RPMI8226 (cell line): ENCODE measurements at places on chromosomes 1 and 21.

- DNase-seq = no peak
These were observed 22.8 kb downstream of the ATP1B1 start for GRCh38 chr1:169129109-169129784.

- no peak for DNase-seq
These were observed 244.4 kb downstream of the KAZN start for GRCh38 chr1:14842891-14843290.

- DNase-seq = no peak
These were observed 25.0 kb downstream of the SLAMF1 start for GRCh38 chr1:160621633-160622413.

DNA sequence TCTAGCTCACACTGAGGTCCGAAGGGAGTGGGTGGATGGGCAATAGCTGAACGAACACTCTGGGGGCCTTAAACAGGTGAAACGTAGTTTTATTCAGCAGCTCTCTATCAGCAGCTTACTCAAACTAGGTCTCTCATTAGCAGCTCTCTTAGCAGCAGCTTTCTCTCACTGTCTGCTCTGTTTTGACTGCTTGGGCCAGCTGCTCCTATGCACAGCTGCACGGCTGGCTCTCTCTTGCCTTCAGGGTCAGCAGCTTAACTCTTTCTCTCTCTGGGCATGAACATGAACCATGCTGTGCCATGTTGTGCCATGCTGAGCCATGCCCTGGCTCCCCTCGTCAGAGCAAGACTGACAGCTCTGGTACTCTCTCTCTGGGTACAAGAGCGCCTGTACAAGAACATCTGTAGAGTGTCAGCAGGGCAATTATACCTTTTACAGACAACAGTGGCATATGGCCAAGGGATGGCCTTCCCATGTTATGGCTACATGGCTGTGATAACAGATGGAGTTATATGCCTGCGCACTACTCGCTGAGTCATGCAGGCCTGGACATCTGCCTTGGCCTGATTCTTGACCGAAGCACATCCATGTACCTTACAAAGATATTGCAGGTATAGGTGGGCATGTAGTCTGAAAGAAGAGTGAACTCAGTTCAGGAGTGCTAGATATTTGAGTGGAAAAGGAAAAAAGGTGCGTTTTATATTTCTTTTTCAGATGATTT, 152.4 kb downstream of the LEPR start:
- no peak for DNase-seq

DNA sequence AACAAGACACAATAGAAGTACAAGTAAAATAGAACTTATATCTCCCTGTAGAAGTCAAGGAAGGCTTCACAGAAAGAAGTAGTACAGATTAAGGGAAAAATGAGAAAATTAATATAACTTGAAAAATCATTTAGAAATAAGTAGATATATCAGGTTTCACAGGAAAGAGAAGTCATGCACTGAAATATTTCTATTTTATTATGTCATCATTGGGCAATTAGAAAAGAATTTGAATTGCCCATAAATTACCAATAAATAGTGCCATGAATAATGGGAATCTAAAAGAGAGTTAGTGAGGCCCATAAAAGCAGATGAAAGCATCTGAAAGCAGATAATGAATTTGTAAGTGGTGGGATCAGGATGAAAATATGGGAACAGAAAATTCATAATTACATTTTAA, 1597.8 kb downstream of the PLA2G4A start:
- DNase-seq = no peak

DNA sequence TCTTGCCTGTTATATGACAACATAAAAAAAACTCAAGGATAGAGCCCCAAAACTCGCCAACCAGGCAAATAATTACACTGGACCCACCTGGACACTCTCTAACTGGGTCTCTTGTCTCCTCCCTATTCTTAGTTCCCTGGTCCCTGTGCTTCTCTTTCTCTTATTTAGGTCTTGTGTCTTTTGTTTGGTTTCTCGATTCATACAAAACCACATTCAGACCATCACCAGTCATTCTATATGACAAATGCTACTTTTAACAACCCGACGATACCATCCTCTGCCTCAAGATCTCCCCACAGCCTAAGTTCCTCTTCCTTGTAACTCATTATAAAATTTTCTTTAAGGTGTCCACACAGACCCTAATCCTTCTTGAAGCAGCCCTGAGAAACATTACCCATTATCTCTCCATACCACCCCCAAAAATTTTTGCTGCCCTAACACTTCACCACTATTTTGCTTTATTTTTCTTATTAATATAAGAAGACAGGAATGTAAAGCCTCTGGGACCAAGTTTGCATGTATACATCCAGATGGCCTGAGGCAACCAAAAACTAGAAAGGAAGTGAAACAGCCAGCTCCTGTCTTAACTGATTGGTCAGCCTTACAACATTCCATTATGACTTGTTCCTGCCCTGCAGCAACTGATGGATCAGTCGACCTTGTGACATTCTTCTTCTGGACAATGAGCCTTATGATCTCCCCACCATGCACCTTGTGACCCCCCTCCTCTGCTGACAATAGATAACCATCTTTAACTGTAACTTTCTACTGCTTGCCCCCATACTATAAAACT, 638.2 kb downstream of the AMY1C start:
- no peak for DNase-seq

DNA sequence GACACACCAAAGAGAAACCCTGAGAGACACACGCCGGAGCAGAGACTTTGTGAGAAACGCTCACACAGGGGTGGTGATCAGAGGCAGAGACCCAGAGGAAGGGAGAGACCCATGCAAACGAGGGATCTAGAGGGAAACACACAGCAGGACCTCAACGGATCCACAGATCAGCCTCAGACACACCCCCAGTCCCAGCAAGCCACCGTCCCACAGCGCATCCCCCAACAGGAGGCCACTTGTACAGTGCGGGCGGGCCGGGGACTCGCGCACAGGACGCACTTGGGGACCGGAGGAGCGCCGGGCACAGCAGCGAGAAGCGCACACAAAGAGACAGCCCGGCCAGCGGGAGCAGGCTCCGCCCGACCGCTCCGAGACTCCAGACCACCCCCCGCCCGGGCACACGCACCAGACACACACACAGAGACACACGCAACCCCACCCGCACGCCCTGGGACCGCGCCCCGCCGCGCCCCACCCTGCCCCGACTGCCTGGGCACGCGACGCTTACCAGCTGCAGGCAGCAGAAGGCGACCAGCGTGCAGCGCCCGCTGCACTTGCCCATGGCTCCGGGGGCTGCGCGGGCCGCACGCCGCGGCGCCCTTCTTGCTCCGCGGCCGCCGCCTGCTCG, 587 bp downstream of the NKAIN1 start:
- no peak for DNase-seq

DNA sequence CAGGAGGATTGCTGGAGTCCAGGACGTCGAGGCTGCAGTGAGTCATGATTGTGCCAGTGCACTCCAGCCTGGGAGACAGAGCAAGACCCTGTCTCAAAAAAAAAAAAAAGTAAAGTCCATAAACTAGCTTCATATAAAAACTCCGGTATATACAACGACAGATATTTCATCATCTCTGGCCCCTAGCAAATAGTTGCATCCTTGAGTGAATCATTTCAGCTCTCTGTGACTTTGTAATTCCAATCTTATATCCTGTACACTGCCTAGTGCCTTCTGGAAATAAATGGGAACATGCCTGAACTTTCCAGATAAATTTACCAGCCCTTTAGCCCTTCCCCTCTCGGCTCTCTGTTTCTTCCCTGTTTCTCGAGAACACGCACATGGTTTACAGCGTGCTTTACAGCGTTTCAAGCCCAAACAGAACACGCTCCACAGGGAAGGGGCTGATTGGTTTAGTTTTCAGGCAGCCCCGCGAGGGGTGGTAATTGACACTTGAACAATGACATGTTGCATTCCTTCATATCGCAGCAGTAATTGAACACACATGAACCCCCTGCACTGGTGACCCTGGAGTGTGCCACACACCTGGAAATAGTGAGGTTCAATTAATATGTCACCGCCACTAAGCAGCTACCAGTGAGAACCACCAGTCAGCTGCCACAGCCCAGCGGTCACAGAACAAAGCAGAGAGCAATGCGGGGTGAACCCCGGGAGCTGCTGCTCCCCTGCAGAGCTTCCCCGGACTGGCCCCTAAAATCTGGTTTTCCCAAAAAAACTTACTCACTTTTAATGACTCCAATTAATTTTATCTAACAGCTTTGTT, 35.7 kb upstream of the SIM2 start:
- no peak for DNase-seq

DNA sequence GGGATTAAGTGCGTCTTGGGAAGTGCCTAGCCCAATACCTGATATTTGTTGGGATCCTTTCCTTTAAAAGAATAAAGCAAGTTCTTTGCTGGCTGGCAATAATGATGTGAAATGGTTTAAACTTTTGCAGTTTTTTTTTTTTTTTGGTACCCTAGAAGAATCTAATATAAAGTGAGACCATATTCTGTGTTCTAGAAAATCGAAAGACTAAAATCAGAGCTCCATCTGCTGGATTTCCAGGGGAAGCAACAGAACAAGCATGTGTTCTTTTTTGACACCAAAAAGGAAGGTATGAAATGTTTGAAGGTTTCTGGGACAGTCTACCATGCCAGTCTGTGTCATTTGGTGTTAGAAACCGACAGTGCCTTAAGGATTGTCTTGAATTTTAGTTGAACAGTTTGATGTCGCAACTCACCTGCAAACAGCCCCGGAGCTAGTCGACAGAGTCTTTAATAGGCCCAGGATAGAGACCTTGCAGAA, 6.4 kb downstream of the UTP11 start:
- peak; percentile 26 for DNase-seq

GRCh38 chr1:110727246-110727645, 52.5 kb upstream of the KCNA3 start:
- DNase-seq = no peak
